Type B pancreatic cell (in vitro differentiated cells): ENCODE measurements at places on chromosomes 2 and 18. TPM values are rescaled to one million over a fixed set of nuclear protein-coding genes. Genes with fewer than 3 reads are reported as not detected.

DNA sequence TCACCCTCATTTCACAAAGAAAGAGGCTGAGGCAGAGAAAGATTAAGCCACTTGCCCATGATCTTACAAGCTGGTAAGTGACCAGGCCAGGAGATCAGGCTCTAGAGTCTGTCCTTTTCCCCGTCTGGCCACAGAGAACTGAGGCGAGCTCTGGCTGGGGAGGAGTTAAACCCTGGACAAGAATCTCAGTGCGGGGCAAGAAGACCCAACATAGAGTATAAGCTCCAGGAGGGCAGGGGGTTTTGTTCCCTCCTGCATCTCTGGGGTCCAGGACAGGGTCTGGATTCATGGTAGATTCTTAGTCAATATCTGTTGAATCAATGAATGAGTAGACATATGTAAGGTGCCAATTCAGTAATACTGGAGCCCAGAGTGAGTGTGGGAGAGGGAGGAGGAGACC, 12.9 kb upstream of the INPP5D start:
- DNase-seq = no peak

DNA sequence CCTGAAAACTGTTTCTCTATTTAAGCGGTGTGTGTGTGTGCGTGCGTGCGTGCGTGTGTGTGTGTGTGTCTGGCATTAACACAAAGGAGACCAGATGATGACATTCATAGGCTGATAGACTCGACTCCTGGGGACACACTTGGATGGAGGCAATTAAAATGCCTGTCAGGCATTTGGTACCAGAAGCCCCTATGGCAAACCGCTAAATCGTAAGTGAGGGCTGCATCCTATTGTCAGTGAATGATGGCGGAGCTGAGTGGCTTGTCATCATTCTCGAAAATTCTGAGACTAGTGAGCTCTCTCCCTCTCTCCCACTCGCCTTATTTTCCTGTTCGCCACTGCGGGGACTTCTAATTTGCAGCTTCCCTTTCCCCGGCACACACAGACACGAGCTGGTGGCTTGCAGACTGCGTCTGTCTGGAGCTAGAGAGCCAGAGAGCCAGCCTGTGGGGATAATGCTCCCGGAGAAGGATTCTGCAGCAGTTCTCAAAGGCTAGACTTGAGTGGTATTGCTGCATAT, 155.4 kb downstream of the MAP2 start:
- DNase-seq = no peak

- no peak for DNase-seq
These were observed 11.4 kb downstream of the MYO5B start for GRCh38 chr18:50183556-50183955.

DNA sequence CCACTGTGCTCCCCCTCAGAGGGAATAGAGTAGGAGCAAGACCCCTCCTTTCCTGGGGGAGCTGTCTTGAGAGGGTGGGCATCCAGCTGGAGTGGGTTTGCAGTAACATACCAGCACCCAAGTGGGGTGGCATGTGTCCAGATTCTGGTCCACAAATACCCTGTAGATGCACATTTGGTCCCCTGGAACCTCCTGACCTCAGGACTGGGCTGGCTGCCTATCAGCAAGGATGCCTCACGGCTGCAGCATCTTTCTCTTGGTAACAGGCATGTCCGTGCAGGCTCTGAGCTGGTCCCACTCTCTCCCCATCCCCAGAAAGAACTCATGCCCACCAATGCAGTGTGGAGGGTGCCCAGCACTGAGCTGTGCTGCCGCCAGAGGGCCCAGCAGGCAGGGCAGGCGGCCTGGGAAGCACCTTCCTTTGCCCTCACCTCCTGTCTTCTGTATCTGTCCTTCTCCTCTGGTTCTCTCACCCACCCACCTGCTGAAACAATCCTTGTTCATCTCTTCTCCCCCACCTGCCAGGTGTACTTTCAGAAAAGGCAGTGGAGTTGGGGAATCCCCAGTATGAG, 47.4 kb downstream of the ITGB1BP1 start:
- no peak for DNase-seq

GRCh38 chr2:189013671-189014448, 39.7 kb downstream of the COL3A1 start:
- no peak for DNase-seq

DNA sequence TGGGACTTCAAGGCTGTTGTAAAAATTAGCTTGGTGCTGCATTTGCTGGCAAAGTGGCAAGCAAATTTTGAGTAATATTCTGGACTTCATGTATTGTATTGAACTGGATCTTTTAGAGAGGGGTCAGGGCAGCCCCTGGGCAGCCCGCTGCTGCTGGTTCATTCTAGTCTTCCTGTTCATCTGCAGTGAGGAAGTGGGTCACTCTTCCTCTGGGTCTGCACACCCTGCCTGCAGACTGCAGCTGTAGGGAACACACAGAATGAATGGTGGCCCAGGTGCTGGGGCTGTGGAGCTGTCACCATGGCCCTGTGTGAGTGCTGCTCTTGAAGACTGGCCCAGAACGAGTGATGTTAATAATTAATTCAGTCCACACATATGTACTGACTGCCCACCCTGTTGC, 9.4 kb downstream of the SH3RF3 start:
- DNase-seq = no peak

GRCh38 chr2:151823651-151824050, 4.6 kb downstream of the ARL5A start:
- DNase-seq = no peak

- DNase-seq = no peak
These were observed 472.0 kb upstream of the ETAA1 start for GRCh38 chr2:66925128-66925527.

GRCh38 chr2:239715606-239716005, 309.5 kb downstream of the NDUFA10 start:
- DNase-seq = peak; percentile 63

DNA sequence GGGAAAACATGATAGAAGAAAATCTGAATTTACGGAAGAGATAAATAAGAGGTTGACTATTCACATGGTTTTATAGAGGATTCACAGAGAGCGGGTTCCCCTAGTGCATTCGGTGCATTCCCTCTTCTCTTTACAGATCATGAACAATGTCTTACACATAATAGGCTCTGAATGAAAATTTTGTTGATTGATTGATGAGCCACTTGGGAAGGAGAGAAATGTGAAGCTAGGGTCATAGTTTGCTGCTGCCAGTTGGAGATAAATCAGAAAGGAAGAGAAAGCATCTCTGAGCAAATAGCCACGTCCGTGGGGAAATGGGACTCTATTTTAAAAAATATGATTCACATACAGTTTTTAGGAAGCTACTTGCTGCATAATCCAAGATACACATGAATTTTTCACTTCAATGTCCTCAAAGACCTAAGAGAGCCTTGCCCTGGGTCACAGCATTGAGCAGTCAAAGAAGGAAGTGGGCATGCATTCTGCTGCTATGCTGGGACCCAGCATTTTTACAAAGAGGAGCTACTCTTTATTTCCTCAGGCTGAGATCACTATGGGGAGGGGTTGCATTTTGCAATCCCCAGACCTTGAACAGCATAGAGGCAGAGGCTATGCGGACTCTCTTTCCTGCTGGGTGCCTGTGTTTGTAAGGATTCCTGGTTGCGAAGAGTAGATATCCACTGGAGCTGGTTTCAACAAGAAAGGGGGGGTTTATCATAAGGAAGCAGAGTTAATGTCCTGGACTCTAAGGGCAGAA, 395.3 kb downstream of the TSN start:
- peak; percentile 1 for DNase-seq

GRCh38 chr2:37983719-37984118, 58.6 kb downstream of the RMDN2 start:
- DNase-seq = no peak

- no peak for DNase-seq
These were observed 94.5 kb downstream of the SNTG2 start for GRCh38 chr2:1045109-1045508.

GRCh38 chr2:4947911-4948310, 744.3 kb upstream of the SOX11 start:
- no peak for DNase-seq

- no peak for DNase-seq
These were observed 3.3 kb upstream of the GPBAR1 start for GRCh38 chr2:218257390-218257981.

Gene FRZB
- total RNA-seq = 3.6 and 17.1 TPM in 2 replicates

Gene RESP18
- not detected in 2 replicates for total RNA-seq
